Epithelial cell of prostate (primary cell): ENCODE measurements at places on chromosomes 11 and 22.

GRCh38 chr11:130601141-130601540 lies 152.7 kb downstream of the ADAMTS15 start:
- no peak for DNase-seq

- DNase-seq = no peak
These were observed 43.5 kb downstream of the NELL1 start for GRCh38 chr11:20712912-20713311.

DNA sequence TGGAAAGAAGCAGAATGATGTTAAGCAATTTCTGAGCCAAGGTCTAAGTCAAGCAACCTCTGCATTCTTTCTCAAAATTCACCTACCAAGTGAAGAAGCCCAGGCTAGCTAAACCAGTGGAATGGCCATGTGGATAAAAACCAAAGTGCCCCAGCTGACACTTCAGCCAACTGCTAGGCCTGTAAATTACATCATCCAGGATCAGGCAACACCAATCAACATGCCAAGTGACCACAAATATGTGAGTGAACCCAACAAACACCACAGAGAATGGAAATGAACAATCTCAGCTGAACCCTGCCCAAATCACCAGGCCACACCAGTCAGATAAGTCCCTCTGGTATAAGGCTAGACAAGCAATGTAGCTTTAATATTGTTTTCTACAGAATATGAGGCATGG lies 25.1 kb upstream of the FJX1 start:
- peak; percentile 68 for DNase-seq

DNA sequence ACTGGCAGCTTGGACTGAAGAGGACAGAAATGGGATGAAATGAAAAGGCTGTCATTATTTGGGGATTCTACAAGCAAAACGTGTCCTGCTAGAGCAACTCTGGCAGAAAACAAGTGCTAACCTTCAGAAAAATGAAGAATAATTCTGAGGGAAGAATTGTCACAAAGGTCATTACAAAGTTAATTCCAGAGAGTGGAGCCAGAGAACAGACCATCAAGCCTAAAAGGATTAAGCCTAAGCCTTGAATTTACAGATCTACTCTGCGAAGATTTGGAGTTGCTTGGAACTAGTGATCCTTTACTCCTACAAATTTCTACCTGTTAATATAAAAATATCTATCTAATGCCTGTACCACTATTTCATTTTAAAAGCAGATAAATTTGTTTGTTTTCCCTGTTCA lies 1077.3 kb upstream of the CNTN5 start:
- no peak for DNase-seq

DNA sequence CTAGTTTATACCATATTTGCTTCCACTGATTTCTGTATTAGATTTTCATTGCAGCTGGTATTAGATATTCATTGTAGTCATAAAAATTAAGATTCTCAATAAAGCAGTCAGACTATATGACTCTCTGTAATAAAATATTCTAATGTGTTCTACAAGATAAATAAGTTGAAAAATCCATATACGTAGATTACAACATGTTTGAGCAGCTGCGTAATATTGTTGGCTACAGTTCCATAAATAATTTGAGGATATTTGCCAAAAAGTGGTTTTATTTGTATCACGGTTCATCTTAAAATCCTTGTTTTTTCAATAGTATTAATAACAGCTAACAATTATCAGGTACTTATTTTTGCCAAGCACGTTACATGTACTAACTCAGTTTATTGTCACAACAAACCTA lies 668.6 kb upstream of the CCDC90B start:
- no peak for DNase-seq

GRCh38 chr11:121131656-121132055 lies 30.6 kb downstream of the TECTA start:
- no peak for DNase-seq

- no peak for DNase-seq
These were observed 46.3 kb downstream of the PIK3C2A start for GRCh38 chr11:17161515-17161914.

DNA sequence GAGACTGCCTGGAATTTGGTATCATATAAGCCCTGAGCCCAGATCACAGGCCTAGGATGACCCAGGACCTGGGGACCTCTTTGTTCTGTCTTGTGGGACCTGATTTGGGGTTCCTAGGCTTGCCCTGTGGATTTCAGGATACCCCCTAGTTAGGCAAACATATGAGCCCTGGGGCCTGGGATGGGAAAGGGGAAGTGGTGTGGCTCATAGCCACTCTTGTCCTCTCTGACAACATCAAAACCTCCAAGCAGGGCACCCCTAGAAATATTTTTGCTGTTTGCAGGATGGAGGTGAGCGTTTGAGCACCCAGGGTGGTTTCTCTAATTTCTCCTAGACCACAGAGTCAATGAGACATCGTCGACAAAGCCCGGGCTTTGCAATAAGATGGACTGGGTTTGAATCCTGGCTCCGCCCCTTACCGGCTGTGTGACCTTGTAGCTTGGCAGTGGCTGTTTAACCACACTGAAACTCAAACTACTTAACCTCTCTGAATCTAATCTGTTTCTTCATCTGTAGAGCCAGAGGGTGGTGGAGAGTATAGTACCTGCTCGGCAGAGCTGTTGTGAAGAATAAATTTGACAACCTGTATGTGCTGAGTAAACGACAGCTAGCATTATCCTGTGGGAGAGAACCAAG lies 5.3 kb upstream of the LRRC10B start:
- no peak for DNase-seq

DNA sequence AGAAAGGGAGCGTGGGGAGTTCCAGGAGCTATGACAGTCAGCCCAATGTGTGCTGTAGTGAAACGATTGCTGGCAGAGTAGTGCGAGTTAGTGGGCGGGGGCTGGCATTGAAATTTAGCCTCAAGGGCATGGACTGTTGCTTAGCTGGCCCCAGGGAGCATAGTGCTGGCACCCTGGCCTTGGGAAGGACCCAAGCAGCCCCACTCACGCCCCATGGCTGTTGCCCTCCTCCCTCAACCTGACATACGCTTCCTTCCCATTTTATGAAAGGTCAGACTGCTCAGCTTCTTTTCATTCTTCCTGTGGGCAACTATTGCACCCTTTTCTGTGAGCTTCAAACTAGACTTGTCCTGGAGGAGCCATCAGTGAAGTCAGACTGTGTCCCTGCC lies 52.0 kb upstream of the SUSD2 start:
- DNase-seq = no peak

GRCh38 chr11:104704888-104705287 lies 193.4 kb downstream of the CASP12 start:
- DNase-seq = no peak

GRCh38 chr11:10975287-10975721 lies 117.5 kb upstream of the ZBED5 start:
- no peak for DNase-seq

DNA sequence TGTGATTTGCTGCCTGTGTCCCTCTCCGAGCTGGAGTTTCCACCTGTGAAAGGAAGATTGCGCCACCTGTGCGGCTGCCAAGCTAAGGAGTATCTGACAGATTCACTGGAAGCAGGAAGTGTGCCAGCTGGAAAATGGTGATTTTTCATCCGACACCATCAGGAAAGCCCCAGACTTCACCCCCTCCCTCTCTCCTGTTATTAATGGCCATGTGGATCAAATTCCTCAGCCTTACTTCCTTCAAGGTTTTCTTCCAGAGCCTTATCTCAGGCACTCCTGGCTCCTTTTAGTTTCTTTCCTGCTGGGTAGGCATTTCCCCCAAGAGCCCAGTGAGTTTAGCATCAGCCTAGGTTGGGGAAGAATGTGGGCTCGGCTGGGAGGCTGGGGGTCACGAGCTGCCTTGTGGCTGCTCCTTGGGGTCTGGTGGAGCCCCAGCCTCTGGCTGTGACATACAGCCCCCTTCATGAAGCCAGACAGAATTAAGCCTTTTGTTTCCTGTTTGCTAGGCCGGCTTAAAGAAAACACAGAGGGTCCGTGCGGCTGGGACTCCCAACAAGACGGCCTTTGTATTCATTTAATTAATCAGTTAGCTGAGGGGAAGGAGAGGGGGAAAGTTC lies 37.1 kb downstream of the PKNOX2 start:
- no peak for DNase-seq

DNA sequence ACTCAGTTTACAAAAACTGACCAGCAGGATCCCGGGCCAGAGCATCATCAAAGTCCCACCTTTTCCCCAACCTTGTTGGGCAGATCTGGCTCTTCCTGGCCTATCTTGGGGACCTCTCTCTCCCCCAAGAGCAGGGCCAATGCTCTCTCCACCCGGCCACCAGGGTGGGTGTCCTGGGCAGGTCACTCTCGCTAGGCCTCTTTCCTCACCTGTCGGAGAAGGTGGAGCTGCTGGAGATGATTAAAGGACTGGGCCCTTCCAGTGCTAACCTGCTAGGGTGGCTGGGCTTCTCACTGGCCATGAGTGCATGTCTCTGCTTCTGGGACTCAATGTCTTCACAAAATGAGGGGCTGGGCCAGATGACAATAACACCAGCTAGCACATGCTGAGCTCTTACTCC lies 2.9 kb upstream of the CAPN5 start:
- DNase-seq = no peak

GRCh38 chr11:64598106-64598796 lies 7.2 kb downstream of the SLC22A12 start:
- DNase-seq = no peak

DNA sequence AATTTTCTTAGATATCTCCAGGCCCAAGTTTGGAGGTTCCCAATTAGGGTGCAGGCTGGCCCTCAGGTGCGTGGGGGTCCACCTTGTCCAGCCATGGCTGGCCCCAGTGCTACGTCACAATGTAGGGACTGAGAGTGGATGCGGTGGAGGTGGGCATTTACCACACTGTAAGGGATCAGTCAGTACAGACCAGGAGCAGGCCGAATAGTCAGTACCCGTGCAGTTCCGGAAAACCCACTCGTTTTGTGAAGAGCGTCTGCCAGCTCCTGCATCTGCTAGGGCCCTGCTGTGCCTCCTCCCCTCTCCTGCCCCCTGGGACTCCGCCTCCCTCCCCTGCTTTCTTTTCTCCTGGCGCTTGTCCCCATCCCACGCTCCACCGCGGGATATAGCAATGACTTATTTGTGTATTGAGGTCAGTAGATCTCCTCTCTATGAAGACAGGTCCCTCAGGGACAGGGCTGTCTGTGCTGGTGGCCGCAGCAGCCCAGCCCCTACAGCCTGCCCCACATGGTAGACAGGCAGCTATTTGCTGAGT lies 50.4 kb upstream of the SEPTIN5 start:
- DNase-seq = no peak

GRCh38 chr22:20405931-20406685 lies 12.2 kb downstream of the ZNF74 start:
- no peak for DNase-seq

DNA sequence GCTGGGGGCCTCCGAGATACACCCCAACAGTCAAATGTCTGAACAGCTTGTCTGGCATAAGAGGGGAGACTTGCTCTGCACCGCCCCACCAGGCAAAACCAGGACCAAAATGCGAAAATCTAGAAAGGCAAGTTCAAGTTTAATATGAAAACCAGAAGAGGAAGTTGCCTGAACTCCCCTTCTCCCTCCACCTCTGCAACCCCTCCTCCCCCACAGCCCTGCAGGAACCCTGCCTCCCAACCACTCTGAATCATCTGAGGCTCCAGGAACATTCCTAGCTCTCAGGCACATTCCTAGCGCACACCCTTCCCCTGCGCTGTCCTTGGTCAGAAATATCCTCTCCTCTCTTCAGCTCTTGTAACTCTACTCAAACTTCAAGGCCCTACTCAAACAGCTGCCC lies 36.7 kb downstream of the ISX start:
- peak; percentile 20 for DNase-seq

DNA sequence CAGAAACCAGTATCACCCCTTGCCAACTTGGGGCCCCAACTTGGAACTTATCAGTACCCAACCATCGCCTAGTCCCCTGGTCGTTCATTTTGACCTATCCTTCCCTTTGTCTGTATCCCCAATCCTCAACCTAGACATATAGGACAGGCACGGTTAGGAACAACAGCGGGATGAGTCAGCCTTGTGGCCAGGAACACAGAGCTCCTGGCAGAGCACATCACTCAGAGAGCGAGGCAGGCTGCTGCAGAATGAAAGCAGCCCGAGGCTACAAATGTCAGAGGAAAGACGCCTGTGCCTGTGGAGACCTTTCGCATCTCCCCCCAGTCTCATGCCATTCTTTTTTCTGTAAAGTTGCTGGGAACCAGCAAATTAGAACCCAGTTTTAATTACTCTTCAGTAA lies 14.6 kb downstream of the DKK3 start:
- DNase-seq = peak; percentile 63

DNA sequence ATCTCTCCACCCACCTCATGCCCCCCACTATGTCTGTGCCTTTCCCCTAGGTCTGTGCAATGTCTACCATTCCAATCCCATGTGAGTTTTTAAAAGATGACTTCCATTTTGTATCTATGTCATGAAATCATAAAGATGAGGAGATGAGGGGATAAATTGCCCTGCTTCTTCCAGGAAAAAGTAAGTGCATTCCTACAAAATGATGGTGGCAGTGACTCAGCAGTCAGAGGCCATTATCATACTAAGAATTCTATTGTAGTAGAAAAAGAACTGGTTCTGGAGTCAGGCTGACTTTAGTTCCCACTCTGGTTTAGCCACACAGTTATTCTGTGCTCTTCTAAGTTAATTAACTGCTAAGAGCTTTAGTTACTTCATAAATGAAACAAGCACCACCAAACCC lies 89.6 kb upstream of the API5 start:
- DNase-seq = no peak

GRCh38 chr11:112932593-112932992 lies 28.6 kb upstream of the NCAM1 start:
- no peak for DNase-seq

DNA sequence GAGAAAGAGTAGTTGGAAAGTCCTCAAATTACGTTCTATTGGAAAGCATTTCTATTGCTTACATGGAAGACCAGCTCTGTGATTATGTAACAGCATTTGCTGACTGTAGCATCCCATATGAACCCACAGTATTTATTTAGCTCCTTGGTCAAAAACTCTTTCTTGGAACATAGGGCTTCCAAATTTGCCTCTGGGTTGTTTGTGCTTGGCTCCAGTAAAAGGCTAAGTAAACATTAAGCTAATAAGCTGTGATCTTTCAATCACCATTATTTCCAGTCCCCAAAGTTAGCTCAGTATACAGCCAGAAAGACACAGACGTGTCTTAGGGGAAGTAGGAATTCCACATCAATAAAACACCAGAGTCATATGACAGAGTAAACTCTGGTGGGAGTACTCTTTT lies 668.8 kb downstream of the DLG2 start:
- DNase-seq = no peak
